H54 (cell line): ENCODE measurements at places on chromosomes 2 and 18.

DNA sequence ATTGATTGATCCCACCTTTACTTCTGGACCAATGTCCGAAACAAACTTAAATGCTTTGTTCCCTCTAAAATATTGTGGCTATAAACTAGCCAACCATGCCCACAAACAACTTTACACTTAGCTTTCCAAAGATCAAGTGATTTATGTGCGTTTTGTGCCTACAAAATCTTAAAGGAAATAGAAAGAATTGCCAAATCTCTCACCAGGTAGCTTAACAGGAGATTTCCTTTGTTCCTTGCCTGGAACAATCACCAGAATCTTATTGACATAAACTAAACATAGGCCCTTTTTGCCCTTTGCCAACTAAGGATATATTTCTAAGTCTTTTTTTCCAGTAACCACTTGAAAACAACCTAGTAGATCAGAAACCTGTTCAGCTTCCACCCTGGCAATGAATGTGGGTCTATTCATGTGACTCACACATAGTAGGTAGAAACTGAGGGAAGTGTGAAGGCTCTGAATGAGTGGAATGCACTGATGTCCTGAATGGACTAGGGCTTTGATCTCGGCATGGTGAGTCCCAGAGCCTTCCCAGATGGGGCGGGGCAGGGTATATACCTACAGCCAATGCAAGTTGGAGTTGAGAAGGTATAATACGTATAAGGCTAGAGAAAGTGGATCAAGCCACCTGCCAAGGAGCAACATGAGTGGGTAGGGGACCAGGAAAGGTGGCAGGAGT is 94.6 kb upstream of the PPP1CB start:
- no peak for DNase-seq

DNA sequence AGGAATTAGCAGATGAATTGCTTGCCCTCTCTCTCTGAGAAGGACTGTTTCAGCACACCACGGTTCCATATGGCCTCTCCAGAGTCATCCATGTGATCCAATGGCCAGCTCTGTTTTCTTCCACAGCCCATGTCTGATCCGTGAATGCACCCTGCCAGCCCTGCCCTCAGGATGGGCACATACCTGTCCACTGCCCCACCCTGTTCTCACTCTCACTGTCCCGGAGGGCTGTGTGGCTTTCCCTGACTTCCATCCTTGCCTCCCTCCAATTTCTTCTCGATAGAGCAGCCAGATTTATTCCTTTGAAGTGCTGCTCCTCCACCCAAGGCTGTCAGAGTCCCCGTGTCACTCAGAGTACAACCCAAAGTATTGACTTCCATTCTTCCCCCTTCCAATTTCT is 343.1 kb downstream of the TGIF1 start:
- no peak for DNase-seq

GRCh38 chr2:210617732-210618330 is 61.4 kb downstream of the CPS1 start:
- peak; percentile 2 for DNase-seq

DNA sequence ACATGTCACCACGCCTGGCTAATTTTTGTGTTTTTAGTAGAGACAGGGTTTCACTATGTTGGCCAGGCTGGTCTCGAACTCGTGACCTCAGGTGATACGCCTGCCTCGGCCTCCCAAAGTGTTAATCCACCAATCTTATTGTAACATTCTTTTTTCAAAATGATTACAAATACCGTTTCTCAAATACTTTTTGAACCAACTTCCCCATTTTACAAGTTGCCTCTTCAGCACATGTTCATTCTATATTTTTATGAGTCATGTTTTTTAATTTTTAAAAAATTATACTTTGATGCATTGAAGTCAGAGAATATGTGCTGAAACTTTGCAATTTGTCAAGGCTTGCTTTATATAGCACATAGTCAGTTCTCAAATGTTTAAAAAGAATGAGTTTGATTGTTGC is 58.2 kb downstream of the QPCT start:
- DNase-seq: no peak

GRCh38 chr18:4134700-4135099 is 320.4 kb downstream of the DLGAP1 start:
- DNase-seq: no peak

GRCh38 chr2:156565066-156565710 is 129.0 kb downstream of the GPD2 start:
- no peak for DNase-seq

- DNase-seq: no peak
Measured at GRCh38 chr2:26178746-26179436, 6.0 kb downstream of the GAREM2 start.

- DNase-seq: no peak
Measured at GRCh38 chr2:19504400-19505198, 146.2 kb upstream of the OSR1 start.

- no peak for DNase-seq
Measured at GRCh38 chr18:80068571-80069272, 34.5 kb downstream of the RBFA start.

- no peak for DNase-seq
Measured at GRCh38 chr18:46787674-46788073, 30.8 kb upstream of the ST8SIA5 start.

DNA sequence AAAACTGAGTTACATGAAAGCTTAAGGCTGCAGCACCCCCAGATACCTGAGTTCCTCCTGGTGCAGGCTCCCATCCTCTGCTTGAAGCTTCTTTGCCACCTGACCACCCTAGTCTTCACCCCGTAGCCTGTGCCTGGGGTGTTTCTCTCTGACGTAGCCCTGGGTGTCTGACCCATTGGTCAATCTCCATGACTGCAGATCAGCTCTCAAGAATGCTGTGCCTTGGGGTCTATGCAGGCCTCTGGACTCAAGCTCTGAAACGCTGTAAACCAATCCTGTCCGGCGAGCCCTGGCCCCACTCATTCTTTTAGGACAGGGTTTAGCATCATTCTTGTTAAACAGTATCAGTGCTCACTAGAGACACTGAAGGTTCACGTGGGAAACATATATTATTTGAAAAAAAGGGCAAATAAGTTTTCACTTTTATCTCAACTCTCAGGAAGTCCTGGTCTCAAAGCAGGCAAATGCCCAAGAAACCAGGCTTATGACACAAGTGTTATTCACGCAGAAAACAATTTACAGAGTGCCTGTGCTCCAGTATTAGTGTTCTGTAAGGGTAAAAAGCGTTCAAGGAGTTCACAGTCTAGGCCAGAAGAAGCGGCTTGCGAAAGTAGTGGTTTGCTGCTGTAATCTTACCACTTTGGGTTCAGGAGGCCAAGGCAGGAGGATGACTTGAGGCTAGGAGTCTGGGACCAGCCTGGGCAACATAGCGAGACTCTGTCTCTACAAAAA is 22.8 kb upstream of the PPP4R1 start:
- no peak for DNase-seq

GRCh38 chr2:162416446-162416845 is 72.5 kb downstream of the GCA start:
- no peak for DNase-seq

GRCh38 chr18:35938158-35938557 is 34.3 kb upstream of the RMP24 start:
- no peak for DNase-seq

- DNase-seq: no peak
Measured at GRCh38 chr2:168992591-168993349, 38.4 kb downstream of the ABCB11 start.

DNA sequence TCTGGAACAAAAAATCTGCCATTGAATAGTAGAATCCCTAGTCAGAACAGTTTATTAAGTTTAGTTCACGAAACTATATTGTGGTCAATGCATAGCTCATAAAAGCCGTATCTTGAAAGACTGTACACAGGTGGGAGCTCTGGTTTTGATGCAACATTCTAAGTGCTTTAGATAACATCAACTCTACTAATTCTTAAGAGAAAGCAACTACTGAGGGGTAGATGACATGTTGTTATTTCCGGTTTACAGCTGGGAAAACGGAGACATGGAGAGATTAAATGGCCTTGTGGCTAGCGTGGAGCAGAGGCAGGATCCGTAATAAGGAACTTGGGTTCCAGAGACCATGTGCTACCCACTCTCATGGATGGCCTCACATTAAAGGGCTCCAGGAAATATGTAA is 4.2 kb upstream of the ITGA6 start:
- DNase-seq: no peak

DNA sequence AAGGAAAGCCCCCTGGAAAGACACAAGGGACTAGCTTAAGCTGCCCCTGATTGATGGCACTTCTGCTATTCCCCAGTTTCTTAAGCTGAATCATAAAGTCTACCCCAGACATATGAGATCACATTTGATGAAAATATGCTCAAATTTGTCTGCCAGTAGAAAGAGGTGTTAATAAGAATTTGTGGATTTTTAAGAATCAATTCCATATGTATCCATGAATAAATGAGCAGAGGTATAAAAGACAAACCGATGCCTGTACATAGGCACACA is 119.9 kb downstream of the CCBE1 start:
- no peak for DNase-seq

- no peak for DNase-seq
Measured at GRCh38 chr18:42619771-42620170, 495.7 kb downstream of the RIT2 start.

DNA sequence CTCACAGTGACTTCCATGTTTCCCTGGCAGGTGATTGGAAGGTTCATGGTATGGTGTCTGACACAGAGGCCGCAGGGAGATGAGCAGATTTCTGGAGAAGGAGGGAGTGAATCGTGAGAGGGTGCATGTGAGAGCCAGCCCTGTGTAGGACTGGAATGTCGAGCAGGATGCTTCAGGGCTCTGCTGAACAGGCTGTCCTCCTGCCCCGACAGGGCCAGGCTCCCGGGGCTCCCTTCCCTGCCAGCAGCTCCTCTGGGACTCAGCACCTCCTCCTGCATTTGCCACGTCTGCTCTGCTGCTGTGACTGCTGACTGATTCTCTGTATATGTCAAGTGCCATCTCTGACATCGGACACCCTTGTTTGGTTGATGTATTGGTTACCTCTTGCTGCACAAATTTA is 38.5 kb upstream of the INHBB start:
- DNase-seq: no peak

DNA sequence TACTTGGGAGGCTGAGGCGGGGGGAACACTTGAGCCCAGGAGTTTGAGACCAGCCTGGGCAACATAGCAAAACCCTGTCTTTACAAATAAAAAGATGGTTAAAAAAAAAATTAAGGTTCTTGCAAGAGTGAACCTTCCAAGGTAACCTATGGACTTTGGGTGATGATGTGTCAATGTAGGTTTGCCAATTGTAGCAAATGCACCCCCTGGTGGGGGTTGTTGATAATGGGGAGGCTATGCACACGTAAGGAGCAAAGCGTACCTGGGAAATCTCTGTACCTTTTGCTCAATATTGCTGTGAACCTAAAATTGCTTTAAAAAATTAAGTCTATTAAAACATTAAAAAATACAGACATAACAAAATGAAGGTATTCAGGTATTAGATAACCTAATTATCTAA is 70.4 kb downstream of the CWC22 start:
- DNase-seq: no peak

DNA sequence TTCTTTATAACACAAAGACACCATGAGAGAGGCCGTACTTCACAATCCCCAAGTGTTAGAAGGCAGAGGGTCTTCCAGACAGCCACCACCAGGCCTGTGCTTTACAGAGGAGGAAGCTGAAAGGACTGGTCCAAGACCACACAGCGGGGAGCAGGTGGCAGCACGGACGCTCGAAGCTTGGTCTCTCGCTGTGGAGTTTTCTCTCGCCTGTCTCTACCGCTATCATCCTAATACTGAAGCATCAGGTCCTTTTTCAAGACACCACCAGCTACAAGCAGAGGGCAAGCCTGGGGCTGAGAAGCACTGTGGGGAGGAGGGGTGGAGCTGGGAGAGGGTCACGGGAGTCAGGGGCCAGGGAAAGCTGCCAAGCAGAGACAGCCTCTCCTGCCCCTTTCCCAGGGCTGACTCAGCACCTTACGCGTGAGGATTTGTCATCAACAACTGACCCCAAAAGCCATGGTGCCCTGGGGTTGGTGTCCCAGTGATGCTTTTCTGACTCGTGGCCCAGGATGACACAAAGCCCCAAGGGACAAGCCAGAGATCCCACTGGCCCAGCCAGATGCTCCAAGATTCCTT is 31.9 kb upstream of the FOSL2 start:
- DNase-seq: peak; percentile 74

- DNase-seq: no peak
Measured at GRCh38 chr2:29363111-29363510, 247.9 kb downstream of the CLIP4 start.

- DNase-seq: no peak
Measured at GRCh38 chr18:70025580-70025979, 77.9 kb upstream of the CD226 start.

- DNase-seq: no peak
Measured at GRCh38 chr2:9533663-9534062, 22.0 kb downstream of the ADAM17 start.

DNA sequence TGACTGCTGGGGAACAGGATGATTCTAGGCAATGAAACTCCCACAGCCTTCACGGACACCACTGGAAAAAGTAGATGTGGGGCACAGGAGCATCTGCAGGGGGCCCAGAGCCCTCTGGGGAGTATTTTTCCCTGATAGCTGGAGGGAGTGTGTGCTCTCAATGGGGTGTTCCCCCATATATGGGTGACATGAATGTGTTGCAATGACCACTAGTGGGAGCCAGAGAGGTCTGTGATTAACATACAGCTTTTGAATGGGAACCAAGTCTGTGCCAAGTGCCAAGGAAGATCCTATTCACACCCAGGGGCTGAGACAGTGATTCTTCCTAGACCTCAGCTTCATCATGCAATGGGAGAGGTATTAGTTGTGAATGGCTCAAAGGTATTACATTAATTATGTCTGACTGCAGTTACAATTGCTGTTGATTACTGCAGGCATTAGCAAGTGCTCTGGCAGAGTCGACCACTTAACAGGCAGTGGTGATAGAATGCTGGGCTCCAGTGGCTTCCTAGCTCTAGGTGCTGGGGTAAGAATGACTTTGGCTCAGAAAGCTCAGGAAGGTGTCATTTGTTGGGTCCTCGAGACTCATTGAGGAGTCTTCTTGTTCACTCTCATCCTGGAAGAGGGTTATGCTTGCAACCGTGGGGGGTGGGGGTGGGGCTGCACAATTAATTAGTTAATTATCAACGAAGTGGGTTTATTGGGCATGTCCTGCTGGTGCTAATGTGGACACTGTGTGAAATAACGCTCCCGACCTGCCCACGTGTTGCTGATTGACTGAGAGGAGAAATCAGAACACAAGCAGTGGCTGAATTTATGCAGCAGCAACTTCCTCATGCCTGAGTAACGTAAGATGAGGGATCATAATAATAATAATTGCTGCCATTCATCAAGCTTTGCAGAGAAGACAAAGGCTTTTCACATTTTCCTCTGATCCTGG is 194.1 kb downstream of the CLIP4 start:
- peak; percentile 32 for DNase-seq

DNA sequence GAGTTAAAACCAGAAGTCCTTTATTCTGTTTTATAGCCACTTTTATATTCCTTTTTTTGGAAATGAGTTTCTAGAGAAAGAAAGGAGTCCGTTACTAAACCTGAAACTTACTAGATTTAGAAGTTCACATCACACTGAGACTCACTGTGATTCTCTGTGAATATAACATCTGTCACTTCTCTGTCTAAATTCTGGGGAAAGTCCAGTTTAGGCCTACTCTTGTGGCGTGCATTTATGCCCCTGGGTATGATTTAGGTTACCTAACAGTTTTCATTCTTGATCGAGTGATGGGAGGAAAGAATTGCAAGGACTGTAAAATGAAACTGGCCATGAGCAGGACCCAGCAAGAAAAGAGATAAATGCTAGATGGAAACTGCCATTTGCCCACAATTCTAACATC is 449.6 kb downstream of the SPAG16 start:
- no peak for DNase-seq

GRCh38 chr2:170863087-170863486 is 46.4 kb downstream of the GAD1 start:
- DNase-seq: no peak
